Endothelial cell (in vitro differentiated cells): ENCODE measurements at places on chromosomes 5 and 9. TPM values are rescaled to one million over a fixed set of nuclear protein-coding genes. Genes with fewer than 3 reads are reported as not detected.

ST8SIA4 gene
- total RNA-seq: 30.3 TPM

DNA sequence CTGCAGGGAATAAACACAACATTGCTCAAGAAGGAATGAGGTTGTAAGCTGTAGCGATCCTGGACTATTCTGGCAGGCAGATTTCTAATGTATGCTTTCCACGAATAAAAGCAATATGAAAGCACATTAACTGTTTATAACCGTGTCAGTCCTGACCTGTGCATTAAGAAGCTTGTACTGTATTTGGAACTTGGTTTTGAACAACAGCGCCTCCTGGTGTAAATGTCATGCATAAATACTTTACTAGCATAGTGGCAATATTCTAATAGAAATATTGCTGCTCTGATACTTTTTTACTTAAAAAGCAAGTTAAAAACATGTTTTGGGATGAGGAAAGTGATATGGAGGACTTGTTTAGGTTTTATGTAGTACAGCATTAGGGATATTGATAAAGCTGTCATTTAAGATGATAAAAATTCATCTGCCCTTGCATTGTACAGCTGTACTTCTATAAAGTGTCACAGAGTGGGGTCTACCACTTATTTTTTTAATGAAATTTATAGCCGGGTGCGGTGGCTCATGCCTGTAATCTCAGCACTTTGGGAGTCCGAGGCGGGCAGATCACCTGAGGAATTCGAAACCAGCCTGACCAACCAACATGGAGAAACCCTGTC is 70.7 kb upstream of the GNE start:
- DNase-seq: peak; percentile 60

DNA sequence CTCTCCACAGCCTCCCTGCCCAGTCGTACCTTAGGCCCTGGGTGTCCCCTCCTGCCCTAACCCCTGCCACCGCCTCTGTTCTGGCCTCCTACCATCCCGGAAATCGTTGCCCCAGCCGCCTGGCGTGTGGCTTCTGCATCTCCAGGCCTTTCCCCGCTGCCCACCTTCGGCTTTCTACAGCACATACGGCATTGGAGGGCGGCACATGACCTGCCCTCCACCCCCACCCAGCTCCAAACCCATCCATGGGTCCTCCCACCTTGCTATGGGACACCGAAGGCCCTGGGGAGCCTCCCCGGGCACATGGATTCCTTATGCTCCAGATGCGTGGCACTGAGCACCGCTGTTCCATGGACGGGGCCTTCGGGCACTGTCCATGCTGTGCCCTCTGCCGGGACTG is 32.0 kb downstream of the FGF18 start:
- DNase-seq: no peak

DNA sequence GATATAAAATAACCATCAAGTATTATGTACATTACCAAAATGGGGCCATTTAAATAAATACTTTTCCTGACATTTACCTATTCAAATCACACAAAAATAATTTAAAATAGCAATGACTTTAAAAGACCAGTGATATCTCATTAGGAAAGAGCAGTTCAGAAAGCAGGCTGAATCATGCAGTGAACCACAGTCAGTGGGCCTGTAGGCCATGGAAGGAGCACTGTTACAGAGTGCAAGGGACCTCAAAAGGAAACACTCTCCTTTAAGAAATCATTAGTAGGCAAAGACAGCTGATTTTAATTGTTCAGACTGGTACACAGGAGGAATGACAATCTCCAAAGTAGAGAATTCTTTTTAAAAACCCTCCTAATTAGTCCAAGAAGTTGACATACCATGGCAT is 283.5 kb upstream of the EFNA5 start:
- DNase-seq: no peak

DNA sequence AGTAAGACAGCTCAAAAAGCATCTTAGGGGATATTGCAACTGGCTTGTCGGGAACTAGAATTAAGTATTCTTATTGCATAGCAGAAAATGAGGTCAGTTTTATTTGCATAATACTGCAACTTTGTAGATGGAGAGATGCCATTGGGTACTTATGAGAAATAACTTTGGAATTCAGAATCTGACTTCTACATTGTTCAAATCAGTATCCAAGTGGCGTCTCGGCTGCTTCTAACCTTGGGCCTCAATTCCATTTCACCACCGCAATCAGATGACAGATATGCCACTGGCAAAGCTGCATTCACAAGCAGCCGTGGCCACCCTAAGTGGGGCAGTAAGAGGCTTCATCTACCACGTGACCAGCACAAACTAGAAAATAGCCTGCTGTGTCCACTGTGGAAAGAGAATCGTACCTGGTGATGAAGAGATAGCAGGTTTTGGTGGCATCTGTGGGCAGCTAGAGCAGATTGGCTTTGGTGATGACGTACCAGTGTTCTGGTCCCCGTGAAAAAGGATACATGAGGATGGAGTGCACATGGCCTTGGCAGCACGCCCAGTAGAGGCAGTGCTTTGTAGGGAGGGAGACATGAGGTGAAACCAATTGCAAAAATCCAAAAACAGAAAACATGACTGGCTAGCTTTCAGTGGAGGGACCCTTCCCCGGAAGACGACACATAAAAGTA is 116.6 kb downstream of the KLHL3 start:
- DNase-seq: no peak

BOD1 gene
- total RNA-seq: 76.7 TPM

- no peak for DNase-seq
Observed at GRCh38 chr9:74094766-74095165, 402.4 kb upstream of the RORB start.

CCDC152 gene
- 2.8 TPM for total RNA-seq

DNA sequence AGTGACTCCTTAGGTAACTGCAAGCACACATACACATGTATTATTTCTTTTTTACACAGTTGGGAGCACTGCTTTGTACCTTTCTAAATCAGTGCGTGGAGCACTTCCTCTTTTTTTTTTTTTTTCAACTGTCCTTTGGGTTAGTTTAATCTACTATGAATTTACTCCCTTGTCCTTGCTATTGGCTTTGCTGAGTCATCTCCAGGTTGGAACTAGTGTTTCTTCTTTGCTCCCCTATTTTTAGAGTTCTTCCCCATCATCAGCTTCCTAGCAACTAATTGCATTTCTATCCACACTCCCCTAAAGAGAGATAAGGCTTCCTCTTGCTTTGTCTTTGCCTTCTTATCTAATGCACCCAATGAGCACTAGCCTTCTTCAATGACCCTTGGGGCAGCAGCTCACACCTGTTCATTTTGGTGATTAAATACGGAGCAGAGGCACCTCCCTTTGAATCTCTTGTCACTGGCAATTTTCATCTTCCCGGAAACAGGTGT is 24.3 kb downstream of the S100Z start:
- DNase-seq: no peak

HAVCR1 gene
- total RNA-seq: not detected

GRCh38 chr9:107999890-108000289 is 510.3 kb upstream of the KLF4 start:
- DNase-seq: no peak

DNA sequence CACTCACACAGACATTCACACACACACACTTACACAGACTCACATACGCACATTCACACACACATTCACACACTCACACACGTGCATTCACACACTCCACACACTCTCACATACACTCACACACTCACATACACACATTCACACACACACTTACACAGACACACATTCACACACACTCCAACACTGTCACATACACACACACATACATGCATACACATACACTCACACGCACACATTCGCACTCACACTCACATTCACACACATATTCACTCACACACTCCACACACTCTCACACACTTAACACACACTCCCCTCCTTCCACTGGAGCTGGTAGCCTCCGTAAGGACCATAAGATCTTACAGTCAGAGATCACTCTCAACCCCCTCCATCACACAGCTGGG is 26.2 kb downstream of the CAMK2A start:
- no peak for DNase-seq

GRCh38 chr5:147756566-147756965 is 26.0 kb downstream of the JAKMIP2 start:
- no peak for DNase-seq

PIP5K1B gene
- total RNA-seq: 1.8 TPM

DNA sequence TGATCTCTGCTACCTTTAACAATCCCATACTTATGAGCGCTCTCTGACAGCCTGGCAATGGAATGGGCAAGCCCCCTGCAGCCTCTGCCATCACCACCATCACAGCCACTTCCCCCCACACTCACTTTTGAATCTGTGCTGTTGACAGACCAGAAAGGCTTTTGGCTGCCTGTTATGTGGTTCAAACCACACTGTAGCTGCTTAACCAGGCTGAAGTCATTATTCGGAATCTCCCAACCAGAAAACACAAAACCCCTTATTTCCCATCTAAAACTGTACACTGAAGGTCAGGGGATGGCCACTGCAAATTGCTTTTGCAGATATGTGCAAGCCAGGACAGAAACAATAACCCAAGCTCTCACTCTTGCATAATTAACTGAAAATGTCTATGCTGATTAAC is 35.8 kb downstream of the PTCH1 start:
- DNase-seq: no peak

DNA sequence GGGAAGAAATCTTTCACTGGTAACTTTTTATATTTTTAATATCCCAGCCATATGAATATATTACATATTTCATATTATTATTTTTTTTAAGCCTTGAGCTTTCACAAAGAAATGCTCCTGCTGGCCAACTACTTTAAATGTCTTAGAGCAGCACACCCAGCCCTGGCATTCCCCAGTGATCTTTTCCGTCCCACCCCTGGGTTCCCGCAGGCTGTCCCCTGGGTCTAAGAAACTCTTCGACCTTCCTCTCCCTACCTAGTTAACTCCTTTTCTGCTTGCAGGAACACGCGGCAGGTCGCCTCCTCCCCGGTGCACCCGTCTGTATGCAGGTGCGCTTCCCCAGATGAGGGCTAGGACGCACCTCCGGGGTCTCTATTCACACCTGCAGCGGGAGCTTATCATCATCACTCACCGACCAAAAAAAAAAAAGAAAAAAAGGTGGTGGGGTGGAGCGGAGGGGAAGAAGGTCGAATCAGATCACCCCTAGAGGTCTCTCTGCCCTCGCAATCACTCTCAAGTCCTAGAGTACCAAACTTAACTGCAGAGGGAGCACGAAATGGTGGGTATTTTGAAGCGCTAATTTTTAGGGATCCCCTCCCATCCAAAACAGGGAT is 696 bp downstream of the ZFP62 start:
- peak; percentile 15 for DNase-seq

- peak; percentile 59 for DNase-seq
Observed at GRCh38 chr5:4511996-4512656, 628.0 kb upstream of the ADAMTS16 start.

- peak; percentile 50 for DNase-seq
Observed at GRCh38 chr5:26024774-26025173, 1013.6 kb downstream of the CDH9 start.

GRCh38 chr5:9483243-9483642 is 62.6 kb downstream of the SEMA5A start:
- no peak for DNase-seq

CFAP157 gene
- total RNA-seq: 0.85 TPM

DNA sequence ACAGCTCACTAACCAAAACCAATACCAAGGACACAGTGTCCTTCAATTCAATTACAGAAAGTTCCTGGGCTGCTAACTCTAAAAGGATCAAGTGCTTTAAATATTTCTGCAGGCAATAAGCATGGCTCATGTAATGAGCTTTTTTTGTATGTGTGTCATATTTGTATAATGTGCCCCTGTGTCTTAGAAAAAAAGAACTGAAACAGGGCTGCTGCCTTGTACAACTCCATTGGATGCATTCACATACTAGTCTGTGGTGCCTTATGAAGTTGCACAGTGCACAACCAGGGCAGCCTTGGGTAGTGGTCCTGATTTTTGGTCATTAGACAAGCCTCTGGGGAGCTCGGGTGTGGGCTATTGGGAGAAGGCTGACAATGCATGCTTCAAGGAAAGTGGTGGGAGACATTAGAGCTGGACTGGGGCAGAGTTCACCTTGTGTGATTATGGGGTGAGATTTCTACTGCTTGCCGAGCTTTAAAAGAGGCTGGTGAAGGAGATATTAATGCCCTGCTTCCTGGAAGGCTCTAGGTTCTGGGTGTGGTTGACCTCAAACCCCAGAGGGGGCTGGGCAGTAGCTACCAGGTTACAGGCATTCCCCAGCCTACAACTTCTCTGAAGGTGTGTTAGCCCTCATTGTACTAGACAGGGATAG is 3.6 kb upstream of the CPEB4 start:
- DNase-seq: no peak

DNA sequence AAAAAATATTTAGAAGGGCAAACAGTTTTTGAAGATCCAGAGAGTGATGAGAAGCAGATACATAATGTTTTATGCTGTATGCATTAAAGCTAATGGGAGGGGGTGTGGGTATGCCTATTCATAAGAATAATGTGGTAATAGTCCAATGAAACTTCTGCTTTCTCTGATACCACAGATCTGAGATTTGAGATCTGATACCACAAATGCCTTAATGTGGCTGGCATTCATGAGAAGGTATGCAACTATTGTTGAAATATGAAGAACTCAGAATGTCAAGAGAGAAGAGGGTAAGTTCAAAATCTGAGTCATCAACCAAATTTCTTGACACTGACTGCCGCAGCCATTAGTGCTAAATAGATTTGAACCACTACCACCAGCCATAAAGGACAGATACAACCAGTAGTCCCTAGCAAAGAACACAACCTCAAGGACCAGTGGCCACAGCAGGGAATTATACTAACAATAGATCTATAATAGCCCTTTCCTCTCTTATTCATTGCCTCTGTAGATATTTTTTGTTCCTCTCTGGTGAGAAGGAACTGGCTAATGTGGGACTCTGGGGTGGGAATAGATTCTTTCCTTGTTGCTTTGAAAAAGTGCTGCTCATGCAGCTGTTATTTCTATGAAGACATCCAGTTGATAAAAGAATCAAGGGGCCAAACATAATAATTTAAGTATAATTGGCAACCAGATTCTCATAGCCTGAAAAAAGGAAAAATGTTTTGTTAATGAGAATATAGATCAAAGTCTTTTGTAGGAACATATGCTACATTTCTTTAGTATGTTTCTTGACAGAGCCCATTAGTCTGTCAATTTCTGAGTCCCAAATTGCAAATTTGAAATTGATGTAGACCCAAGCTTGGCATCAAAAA is 256.5 kb upstream of the ZNF608 start:
- DNase-seq: no peak

FBP2 gene
- total RNA-seq: 0.28 TPM

RMRP gene
- 32,961 TPM for total RNA-seq

- DNase-seq: no peak
Observed at GRCh38 chr5:126755593-126755992, 21.3 kb upstream of the LMNB1 start.

PDCD1LG2 gene
- not detected for total RNA-seq

- DNase-seq: no peak
Observed at GRCh38 chr9:137387114-137387890, 35.7 kb downstream of the EXD3 start.

DDX4 gene
- total RNA-seq: not detected

PTPRD gene
- total RNA-seq: 47.8 TPM
